ENCODE measurements at places on chromosomes 3 and 15.

DNA sequence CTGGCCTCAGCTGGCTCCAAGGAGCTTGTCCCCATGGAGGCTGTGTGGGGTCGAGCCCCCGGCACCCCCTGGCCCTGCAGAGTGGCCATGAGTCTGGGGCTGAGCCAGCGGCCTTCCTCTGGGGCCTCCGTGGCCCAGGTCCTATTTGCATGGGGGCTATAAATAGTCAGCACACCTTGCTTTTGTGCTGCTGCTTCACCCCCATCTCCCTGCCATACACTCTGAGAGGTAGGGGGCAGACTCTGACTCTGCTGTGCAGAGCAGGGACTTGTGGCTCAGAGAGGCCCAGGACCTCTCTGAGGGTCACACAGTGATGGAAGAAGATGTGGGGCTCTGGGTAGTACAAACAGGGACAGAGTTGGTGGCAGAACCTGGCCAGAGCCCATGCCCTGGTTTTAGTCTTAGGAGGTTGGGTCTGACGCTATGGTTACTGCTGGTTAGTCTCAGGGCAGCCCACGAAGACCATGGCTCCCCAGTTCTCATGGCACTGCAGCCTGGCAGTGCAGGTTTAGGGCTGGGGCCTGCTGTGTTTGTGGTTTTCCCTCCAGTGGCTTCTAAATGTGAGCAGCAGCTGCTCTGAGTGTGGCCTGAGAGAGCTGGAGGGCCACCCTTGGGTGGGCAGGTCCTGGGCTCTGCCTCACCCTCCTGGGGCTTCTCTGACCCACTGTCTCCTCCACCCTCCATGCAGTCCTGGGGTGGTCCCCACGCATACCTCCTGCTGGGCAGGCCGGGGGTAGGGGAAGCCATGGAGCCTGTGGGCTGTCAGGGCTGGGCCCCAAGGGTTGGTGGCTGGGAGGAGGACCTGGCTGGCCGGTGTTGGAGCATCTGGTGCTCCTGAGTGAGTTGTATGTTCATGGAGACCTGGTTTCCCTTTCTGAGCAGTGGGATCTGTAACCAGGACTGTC is 13.6 kb downstream of the PRKCD start:
- DNase-seq: no peak

GRCh38 chr15:95025924-95026728 is 794.8 kb downstream of the MCTP2 start:
- peak; percentile 30 for DNase-seq

GRCh38 chr3:100629421-100630127 is 20.2 kb downstream of the ADGRG7 start:
- DNase-seq: no peak

DNA sequence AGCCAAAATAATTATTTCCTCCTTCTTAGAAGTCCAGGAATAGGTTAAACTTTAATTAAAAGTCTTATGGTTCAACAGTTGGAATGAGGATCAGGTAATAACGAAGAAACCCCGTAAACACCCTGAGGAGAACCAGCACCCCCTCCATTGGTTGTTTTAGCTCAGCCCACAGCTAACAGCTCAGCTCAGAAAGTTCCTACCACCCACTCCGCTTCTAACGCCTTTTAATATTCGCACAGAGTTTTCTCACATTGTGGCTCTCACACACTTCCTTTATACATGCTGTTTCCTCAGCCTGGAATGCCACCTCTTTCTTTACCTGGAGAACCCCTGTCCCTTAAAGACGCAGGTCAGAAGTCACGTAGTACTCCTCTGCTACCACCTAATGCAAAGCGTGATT is 17.0 kb downstream of the CX3CR1 start:
- no peak for DNase-seq

DNA sequence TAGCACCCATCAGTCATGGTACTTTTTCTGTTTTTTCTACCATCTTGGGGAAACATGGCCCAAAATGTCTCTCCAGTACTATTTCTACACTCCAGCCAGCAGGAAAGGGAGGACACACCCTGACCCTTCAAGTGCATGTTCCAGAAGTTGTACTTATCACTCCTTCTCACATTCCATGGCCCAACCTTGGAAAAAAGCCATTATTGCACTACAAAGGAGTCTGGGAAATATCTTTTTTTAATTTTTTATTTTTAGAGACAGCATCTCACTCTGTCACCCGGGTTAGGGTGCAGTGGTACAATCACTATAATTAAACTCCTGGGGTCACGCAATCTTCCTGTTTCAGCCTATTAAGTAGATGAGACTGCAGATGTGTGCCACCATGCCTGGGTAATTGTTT is 100.0 kb upstream of the PPP2R3A start:
- DNase-seq: no peak

DNA sequence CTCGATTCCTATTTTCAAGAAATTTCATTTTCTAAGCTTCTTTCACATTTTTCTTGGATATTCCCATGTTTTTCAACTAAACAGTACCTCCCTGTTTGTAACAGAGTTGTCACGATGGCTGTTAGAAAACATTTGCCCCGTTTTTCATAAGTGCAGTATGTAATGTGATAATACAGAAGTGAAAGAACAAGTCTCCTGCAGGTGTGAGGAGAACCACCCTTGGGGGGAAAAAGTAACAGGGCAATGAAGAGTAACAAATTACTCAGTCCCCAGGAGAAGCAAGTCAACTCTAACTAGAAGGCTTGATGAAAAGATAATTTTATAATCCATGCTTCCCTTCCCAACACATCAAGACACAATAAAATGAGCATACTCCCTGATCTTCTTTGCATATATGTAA is 493.3 kb downstream of the FOXP1 start:
- DNase-seq: no peak

DNA sequence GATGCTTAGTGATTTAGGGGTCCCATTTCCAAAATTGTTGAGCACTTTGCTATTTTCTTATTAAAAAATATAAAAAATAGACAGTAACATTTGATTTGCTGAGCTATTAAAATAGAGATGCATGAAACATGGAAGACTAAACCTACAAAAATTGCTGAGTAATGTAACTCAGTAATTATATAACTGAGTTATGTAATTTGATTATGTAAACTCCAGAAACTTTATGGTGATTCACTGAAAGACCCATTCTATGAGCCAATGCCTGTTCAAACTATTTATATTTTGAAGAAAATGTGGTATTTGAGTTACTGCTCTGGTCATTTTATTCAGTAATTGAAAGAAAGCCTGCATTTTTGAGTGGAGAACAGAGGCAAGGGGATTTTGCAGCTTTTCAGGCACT is 1221.5 kb upstream of the ALCAM start:
- DNase-seq: no peak

GRCh38 chr3:3605226-3605625 is 194.0 kb upstream of the LRRN1 start:
- no peak for DNase-seq

- DNase-seq: no peak
These were observed 45.0 kb upstream of the ADCY5 start for GRCh38 chr3:123493912-123494311.

DNA sequence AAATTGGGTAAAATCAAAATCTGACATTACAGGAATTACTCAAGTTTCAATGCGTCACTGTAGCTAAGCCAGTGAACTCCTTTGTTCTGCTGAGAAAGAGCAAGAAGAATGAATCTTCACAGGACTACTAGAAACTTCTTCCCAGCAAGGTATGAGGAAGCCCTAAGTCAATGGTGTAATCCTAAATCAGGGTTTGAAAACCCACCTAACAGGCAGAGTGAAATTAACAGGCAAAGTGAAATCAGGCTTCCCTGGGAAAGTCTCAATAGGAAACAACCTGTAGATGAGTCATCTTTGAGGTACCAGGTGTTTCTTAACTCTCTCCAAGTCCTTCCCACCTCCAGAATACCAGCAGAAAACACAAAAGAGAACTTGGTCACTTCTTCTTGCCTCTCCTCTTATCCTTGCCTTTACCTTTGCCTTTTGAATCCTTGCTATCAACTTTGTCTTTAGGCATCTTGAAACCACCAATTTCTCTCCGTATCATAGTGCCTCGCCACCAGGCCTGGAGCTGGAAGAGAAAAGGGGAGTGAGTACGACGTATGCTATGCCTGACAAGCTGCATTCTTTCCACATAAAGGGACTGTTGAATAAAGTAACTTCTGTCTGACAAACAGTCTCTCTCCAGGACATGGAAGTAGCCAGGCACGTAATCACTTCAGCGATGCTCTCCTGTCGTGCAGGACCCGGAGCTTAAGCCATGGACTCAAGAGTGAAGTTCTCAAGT is 60.6 kb upstream of the RPL35A start:
- DNase-seq: no peak

GRCh38 chr3:160637086-160637485 is 39.9 kb upstream of the ARL14 start:
- no peak for DNase-seq

- no peak for DNase-seq
These were observed 27.1 kb upstream of the TPRG1 start for GRCh38 chr3:189144645-189145044.

GRCh38 chr3:42733501-42734262 is 31.1 kb upstream of the HHATL start:
- DNase-seq: no peak

DNA sequence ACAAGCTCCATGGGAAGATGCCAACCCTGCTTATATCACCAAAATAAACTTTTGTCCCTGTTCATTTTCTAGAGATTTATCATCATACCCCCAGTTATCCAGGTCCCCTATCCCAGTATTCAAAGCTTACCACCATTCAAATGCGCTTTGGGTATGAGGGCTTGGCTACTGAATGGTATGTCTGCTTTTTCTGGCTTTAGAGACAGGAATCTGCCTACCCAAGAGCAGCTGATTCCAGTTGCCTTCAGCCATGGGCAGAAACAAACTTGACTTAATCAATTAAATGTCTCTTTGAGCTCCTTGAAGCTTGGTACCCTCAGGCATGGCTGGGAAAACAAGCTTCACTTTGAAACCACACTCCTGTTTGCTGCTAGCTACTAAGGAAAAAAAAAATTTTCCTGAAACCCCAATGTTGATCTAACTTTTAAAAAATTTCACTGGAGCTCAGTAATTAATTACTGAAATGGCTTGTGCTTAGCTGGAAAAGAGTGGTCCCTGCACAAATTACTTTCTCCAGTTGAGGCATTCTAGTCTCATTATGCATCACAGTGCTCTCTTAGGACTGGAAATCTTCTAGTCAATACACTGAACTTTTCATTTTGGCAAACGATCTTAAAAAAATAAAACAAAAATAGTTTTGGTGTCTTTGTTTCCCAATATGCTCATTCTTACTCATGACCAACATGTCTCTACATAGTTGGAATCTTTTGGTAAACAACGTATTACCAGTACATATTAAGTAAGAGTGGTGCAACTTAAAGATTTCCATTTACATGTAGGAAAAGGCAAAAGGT is 242.8 kb downstream of the DTWD1 start:
- DNase-seq: no peak

DNA sequence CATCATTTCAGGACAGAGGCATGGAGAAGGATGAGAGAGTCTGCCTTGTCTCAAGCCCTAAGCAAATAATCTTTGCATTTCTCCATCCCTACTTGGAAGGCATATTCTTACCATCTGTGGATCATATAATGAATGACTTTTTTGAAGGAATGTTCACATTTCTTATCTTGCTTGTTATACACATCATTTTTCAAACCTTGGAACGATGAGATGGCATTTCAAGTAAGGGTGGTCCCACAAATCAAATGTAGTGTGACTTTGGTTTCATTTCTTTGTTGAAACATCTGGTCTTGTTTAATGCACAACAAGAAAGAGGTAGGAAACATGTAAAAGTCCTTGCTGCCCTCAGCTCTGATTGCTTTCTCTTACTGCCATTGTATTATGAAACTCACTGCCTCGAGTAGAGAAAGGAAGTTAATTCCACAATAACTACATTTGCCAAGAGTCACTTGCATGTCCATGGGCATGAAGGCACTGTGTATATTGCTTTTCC is 32.1 kb downstream of the RBMS3 start:
- DNase-seq: no peak

DNA sequence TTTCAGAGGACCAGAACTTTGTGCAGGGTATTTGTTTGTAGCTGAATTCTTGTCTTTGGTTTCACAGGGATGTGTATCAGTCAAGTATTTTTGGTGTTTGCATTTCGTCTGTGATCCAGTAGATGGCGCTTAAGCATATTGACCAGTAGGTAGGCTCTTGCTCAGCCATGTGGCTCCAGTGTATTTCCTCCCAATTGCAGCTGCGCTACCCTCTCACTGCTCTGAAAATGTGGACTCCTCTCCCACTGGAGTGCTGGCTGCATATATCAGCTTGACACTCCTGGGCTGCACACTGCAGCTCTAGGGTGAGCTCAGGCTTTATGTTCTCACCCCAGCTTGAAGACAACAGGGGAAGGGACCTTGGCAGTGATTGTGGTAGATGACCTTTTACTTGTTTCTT is 1264.3 kb upstream of the ALCAM start:
- peak; percentile 4 for DNase-seq

- DNase-seq: no peak
These were observed 633 bp downstream of the IGSF10 start for GRCh38 chr3:151460228-151460627.

DNA sequence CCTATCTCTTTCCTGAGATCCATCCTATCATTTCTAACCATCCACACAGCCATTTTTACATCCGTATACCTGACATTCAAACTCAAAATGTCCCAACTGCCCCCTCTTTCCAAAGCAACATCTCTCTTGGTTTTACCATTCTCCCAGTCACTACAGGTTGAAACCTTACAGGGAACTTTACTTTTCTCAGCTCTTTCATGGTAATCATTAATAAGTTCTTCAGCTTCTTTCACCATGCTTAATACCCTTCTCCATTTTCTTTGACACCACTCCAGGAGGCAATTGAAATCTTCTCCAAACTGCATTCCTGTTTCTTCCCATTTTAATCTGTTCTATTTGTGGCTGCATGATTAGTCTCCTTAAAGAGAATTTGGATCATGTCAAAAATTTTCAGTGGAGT is 352.5 kb downstream of the GAP43 start:
- no peak for DNase-seq

DNA sequence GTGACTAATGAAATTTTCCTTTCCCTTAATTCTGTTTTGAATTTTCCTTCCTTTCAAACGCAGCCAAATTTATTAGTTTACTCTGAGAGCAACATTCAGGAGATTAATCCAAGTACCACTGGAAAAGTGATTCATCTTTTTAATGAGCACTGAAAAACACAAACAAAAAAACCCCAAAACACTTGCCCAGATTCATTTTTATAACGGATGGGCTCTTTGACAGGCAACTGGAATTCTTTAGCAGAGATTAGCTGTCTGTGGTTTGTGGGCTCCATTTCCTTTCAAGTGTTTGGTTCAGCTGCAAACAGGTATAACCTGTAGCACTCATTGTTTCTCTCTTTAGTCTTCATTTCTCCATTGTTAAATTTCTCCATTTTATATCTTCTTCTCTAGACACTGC is 3.1 kb upstream of the POLR2M start:
- no peak for DNase-seq

Measured in spinal cord (tissue), 10 donors.